ENCODE measurements at places on chromosomes 4 and X.

DNA sequence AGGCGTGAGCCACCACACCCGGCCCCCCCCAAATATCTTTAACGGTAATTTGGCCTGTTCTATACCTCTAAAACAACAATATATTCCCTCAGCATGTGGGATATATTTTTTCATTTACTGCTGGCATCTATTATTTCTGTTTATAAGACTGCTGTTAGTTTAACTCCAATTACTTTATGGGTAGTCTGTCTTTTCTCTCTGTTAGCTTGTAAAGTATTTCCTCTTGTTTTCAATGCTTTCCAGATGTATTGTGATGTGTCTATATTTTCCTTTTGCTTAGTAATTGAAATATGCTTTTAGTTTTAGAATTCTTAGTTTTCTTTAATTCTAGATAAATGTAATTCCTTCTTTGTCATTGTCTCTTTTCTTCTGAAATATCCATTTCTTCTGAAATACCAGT is 445.8 kb downstream of the ANKRD50 start:
- DNase-seq = no peak

DNA sequence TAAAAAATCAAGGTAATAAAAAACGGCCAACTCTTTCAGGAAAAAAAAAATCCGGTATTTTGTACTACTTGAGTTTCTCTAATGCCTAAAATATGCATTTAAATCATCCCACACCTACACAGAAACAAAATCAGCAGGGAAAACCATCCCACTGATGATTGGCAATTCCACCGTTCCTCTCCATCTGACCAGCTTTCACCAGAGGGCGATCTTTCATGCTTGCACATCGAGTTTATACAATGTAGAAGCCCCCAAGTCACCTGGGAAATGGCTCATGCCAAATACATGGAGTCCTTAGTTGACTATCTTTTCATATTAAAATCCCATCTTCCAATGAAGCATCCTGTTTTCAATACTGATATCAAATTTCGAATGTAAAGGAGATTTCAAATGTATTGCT is 69.2 kb downstream of the PTCHD1 start:
- no peak for DNase-seq

DNA sequence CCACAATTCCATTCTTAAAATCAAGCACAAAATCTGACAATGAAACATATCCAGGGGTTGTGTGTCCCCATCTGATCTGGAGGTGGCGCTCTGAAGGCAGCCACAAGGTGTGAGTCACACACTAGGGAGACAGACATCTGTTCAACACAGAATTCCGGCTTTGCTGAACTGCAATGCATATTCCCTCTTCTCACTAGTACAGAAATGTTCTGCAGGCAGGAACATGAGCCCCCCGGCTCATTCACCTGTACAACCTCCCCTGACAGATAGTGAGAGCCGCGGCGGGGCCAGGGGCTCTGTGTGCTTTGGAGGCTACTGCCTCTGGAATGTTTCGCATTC is 41.9 kb downstream of the WDR1 start:
- DNase-seq = no peak

DNA sequence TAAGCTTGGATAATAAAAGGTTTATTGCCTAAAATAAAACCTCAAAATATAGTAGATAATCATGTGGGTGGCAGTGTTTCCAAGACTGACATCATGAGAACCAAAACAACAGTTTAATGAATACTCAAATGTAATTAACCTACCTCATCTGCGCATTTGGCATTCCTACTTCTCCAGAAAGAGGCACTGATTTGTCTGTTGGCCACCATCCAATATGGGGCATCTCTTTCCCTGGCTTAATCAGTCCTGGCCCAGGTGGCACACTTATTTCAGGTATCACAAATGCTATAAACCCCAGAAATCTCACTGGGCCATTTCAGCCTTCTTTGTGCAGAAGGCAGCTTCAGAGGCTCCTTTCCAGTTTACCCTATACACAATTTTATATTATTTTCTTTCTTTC is 192.2 kb downstream of the COMMD8 start:
- no peak for DNase-seq

- DNase-seq = no peak
Measured at GRCh38 chrX:111687305-111687704, 6.3 kb downstream of the ALG13 start.

Measured in right renal pelvis (tissue), 4 donors.